Sigmoid colon (tissue), 7 donors: ENCODE measurements at places on chromosomes 6 and 20.

GRCh38 chr6:38184585-38185080 lies 365.1 kb downstream of the ZFAND3 start:
- H3K4me3 ChIP-seq = no peak overlapping the region
- no peaks in the 10 kb centered on the region for H3K27me3 ChIP-seq
- H3K27ac ChIP-seq = no peak overlapping the region
- H3K36me3 ChIP-seq = no peaks in the 10 kb centered on the region
- no peaks in the 10 kb centered on the region for H3K4me1 ChIP-seq
- no peak for DNase-seq

DNA sequence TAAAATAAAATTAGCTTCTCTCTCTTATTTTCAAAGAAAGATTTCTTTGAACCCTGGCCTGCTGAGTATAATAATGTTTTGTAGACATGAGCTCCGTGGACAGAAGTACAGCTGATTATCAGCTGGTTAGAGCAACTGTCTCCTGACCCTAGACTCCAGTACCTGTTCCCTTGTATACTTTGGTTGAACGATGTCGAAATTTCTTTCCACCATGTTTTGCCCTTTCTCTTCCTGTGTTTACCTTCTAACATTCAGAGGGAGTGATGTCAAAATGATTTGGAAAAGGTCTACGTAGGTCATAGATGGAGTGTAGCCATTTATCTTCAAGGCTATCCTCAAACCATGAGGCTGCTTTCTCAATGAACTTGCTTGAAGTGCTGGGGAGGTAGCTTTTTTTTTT lies 16.8 kb upstream of the ADTRP start:
- no peaks in the 10 kb centered on the region for H3K36me3 ChIP-seq
- H3K4me1 ChIP-seq = no peaks in the 10 kb centered on the region
- H3K27ac ChIP-seq = peak overlapping the region; percentile 39
- H3K27me3 ChIP-seq = no peaks in the 10 kb centered on the region
- no peak overlapping the region for H3K4me3 ChIP-seq

DNA sequence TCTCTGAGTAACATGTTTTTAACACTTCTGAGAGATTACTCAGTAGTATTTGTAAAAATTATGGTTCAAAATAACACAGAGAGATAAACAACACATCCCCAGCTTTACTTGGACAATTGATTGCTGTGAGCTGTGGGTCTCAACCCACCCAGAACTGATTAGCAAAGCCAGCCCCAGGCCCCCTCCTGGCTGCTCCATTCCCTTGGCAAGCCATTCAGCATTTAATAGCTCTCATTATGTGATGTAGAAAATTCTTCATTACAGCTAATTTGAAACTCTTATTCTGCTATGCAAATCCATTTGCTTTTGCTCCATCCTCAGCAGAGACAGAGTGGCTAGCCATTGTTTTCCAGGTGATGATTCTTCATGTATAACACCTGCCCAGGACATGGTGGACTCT lies 16.6 kb upstream of the SIRT5 start:
- no peaks in the 10 kb centered on the region for H3K27me3 ChIP-seq
- no peak overlapping the region for H3K27ac ChIP-seq
- DNase-seq = no peak
- H3K36me3 ChIP-seq = no peaks in the 10 kb centered on the region

DNA sequence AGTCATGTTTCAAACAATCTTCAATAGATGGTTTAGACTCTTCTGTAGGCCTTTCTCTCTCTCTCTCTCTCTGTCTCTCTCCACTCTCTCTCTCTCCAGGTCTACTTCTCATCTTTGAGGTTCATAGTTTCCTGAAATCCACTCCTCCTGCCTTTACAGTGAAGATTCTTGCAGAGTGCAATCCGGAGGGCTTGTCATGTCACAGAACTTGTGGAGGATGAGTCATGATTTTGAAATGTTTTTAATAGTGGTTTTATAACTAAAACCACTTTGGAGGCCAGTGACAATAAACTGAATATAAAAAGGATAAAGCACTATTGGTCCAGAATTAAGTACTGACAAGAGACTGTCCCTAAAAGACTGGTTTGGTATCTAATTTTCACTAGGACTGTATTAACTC lies 156.3 kb downstream of the KIF6 start:
- no peaks in the 10 kb centered on the region for H3K27me3 ChIP-seq
- no peak for DNase-seq
- H3K4me3 ChIP-seq = no peak overlapping the region
- H3K4me1 ChIP-seq = no peaks in the 10 kb centered on the region
- H3K36me3 ChIP-seq = no peaks in the 10 kb centered on the region
- H3K27ac ChIP-seq = no peak overlapping the region

GRCh38 chr6:150027806-150028565 lies 2.7 kb upstream of the RAET1L start:
- peaks cover 12% of the 10 kb centered on the region for H3K4me1 ChIP-seq
- H3K4me3 ChIP-seq = no peak overlapping the region
- no peak overlapping the region for H3K27ac ChIP-seq
- H3K27me3 ChIP-seq = peaks cover 22% of the 10 kb centered on the region
- H3K36me3 ChIP-seq = no peaks in the 10 kb centered on the region

DNA sequence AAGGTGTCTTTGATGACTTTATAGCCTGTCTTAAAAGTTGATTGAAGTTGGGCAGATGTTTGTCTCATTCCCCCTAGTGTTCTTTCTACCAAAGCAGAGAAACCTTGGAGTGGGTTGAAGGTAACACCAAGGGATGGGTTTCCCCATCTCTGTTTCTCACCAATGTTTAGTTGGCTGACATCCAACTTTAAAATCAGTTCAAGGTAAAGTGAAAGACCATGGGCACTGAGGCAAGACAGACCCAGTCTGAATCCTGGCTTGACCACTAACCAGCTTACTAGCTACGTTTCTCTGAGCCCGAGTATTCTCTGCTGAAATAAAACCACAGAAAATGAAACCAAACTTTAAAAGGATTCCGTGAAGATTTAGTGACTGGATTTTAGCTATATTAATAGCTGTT lies 258.9 kb downstream of the KIF16B start:
- DNase-seq = no peak
- no peak overlapping the region for H3K4me3 ChIP-seq
- no peaks in the 10 kb centered on the region for H3K27me3 ChIP-seq

- DNase-seq = no peak
- H3K36me3 ChIP-seq = peaks cover 6% of the 10 kb centered on the region
- no peaks in the 10 kb centered on the region for H3K27me3 ChIP-seq
- H3K4me1 ChIP-seq = peaks cover 30% of the 10 kb centered on the region
- H3K27ac ChIP-seq = no peak overlapping the region
Measured at GRCh38 chr20:63689046-63690002, 7.1 kb upstream of the TNFRSF6B start.

DNA sequence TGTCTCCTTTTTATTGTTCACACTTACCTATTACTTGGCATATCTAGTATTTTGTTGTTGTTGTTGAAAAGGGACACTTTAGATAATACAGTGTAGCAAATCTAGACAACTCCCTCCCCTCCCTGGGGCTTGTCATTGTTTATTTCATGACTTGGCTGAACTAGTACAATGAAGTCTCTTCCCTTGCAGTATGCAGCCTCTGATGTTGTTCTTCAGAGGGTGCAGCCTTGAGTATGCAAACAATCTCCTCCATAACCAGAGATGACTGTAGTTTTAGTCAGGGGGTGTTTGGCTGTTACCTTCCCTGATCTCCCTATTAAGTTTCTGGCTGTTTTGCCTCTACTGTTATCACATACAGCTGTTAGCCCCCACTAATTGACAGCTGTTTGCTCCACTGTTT lies 315.4 kb upstream of the RUNX2 start:
- H3K4me1 ChIP-seq = no peaks in the 10 kb centered on the region
- H3K36me3 ChIP-seq = peaks cover 15% of the 10 kb centered on the region
- DNase-seq = no peak
- no peak overlapping the region for H3K27ac ChIP-seq
- no peaks in the 10 kb centered on the region for H3K27me3 ChIP-seq

DNA sequence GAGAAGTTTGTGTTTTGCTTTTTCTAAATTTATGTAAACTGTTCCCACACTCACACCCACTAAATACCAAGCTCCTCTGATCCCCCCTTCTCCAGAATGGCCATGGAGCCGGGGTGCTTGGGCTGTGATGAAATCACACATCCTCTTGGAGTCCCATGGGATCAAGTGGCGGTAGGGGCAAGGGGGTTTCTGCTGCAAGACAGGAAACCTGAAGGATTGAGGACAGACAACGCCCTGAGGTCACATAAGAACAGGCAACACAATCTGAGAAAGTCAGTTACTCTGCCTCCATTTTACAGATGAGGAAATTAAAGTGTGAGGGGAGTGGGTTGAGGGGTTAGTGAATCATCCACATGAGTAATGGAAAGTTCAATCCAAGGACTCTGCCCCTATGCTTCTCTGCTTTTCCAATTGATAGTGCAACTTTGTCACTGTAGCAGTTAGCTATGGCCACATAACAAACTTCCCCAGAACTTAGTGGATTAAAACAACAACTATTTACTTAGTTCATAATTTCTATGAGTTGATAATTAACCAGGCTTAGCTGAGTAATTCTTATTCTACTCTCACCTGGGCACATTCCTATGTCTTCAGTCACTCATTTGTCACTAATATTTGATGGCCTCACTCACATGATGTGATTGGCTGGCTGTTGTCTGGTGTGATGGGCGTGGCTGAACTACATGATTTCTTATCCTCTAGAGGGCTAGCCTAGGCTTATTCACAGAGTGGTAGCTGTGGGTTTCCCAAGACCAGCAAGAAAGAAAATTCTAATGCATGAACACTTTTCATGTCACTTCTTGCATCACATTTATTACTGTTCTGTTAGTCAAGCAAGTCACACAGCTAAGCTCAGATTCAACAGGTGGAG lies 311.1 kb upstream of the RNF24 start:
- H3K27ac ChIP-seq = no peak overlapping the region
- H3K4me1 ChIP-seq = no peaks in the 10 kb centered on the region
- no peaks in the 10 kb centered on the region for H3K36me3 ChIP-seq
- DNase-seq = no peak
- H3K4me3 ChIP-seq = no peak overlapping the region
- H3K27me3 ChIP-seq = no peaks in the 10 kb centered on the region

GRCh38 chr20:49630396-49630951 lies 62.5 kb upstream of the PTGIS start:
- H3K27ac ChIP-seq = peak overlapping the region; percentile 60
- no peak overlapping the region for H3K4me3 ChIP-seq
- no peaks in the 10 kb centered on the region for H3K36me3 ChIP-seq
- H3K4me1 ChIP-seq = peaks cover 25% of the 10 kb centered on the region
- DNase-seq = no peak

DNA sequence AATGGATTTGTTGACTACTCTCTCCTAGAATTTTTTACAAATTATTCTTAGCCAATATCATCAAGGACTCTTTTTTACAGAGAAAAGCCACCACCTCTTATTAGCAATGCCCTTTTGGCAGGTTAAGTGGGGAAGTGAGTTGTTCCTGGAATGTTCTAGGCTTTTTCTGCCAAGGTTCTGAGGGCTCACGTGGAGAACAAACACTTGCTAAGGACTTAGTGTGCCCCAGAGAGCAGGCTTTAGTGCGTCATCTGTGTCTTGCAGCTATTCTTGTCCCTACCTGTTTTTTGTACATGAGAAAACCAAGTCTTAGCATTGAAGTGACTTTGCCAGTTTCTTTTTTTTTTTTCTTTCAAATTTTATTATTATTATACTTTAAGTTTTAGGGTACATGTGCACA lies 33.5 kb downstream of the CFAP61 start:
- H3K4me1 ChIP-seq = no peaks in the 10 kb centered on the region
- H3K36me3 ChIP-seq = no peaks in the 10 kb centered on the region
- H3K27me3 ChIP-seq = no peaks in the 10 kb centered on the region
- no peak overlapping the region for H3K27ac ChIP-seq
- no peak overlapping the region for H3K4me3 ChIP-seq
- DNase-seq = no peak
